ENCODE measurements at places on chromosomes 6 and 20. TPM values are rescaled to one million over a fixed set of nuclear protein-coding genes. Genes with fewer than 3 reads are reported as not detected.

DNA sequence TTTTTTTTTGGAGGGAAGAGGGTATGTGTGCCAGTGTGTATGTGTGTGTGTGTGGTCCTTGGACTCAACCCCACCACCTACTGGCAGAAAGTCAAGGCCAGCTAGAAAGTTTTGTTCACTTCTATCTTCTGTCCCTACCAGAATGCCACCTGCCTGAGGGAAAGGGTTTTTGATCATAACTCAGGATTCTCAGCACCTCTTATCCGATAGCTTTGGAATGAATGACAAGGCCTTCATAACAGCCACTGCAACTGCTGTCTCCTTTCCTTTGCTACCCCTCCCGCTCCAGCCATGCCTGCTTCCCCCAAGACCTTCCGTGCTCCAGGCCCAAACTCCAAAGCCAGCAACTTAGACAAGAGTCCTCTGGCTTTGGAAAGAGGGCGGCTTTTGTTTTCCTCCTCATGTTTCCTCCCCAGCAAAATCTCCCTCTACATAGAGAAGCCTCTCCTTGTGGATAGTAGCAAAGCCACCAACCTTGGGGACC lies 18.7 kb downstream of the BTN3A1 start:
- no peak for DNase-seq

Gene TFAP2A
- 33.9 TPM for polyA plus RNA-seq

GRCh38 chr6:119609865-119610264 lies 260.3 kb upstream of the MAN1A1 start:
- DNase-seq, result no peak

DNA sequence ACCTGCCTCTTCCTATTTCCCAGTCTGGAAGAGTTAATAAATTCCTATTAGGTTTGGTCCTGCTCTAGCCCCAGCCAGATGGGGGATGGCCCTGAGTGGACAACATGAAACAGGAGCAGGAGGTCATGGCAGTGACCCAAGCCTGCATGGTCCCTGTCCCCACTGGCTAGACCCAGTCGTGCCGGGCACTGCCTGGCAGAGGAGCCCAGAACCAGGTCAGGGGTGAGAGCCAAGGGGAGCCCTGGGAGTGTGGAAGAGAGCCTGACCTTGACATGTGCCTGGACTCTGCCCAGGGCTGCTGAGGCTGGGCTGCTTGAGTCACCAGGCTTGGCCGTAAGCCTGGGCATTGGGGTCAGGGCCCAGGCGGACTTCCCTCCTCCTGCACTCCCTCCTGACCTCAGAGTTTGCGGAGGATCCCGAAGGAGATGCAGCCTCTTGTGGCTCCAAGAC lies 3.6 kb downstream of the AVP start:
- DNase-seq, result no peak

- no peak for DNase-seq
Measured at GRCh38 chr20:668638-669037, 7.0 kb downstream of the SCRT2 start.

DNA sequence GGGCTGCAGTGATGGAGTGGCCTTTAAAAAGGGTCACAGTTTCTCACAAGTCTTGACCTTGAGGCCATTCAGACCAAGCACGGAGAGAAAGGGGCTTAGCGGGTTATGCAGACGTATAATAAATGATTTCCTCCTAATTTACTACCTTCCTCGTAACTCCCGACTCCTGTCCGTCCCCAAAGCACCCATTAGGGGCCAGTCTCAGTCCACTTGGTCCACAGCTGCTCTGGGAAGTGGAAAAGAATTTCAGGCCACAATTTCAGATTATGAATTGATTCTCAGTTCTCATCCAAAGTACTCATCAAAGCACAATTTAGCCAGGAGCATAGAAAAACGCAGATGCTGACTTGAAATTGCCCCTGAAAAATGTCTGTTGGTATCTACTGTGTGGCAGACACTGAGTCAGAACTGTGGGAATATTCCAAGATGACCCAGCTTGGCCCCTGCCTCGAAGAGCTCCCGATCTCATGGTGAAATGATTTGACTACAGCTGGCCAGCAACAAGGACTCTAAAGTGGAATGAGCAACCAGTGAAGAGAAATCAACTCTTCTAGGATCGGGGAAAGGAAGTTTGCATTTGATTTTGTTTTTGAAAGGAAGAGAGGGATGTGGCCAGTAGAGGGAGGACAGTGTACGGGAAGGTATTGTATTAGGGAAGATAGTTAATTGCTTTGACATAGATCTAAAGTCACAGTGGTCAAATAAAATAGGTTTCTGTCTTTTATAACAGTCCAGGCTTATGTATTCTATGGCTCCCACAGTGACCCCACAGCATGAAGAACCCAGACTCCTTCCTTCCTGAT lies 15.2 kb upstream of the STK35 start:
- DNase-seq, result no peak

GRCh38 chr20:36253036-36253435 lies 16.8 kb downstream of the AAR2 start:
- DNase-seq, result no peak

Gene PRDM1
- polyA plus RNA-seq, result 3.5 TPM

Gene SAYSD1
- polyA plus RNA-seq, result 25.3 TPM

Gene WDR27
- polyA plus RNA-seq, result 62.5 TPM

Gene BACH2
- polyA plus RNA-seq, result 9.7 TPM

DNA sequence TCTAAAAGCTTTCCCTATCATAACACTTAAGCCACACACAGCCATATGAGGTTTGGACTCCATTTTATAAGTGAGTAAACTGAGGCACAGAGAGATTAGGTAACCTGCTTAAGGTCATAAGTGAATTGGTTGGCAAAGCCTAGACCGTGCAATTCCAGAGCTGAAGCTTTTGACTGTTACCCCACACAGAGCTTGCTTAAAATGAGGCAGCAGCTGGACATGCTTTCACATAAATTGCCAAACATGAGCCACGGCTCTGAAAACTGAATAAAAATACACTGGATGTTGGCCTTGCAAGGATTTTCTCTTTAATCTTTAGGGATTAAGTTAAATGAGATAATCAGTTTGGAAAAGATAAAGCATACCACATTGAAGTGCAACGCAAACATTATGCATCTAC lies 2.5 kb downstream of the RIPOR2 start:
- DNase-seq, result no peak

DNA sequence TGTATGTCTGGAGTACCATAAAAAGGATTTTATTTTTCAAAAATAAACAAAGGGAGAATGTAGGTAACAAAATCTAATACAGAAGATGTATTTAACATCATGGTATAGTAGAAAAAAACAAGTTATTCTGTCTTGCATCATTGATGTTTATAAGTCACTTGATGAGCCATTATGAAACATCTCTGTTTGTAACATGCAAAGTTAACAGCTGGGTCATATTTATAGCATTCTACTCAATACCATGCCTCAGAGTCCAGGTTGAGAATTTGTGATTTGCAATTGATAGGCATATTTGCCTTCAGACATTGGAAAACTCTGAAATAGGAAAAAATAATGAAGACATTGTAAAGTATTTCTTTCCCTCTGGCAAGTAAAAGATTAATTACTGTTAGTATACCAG lies 52.3 kb upstream of the IL20RA start:
- DNase-seq, result no peak

DNA sequence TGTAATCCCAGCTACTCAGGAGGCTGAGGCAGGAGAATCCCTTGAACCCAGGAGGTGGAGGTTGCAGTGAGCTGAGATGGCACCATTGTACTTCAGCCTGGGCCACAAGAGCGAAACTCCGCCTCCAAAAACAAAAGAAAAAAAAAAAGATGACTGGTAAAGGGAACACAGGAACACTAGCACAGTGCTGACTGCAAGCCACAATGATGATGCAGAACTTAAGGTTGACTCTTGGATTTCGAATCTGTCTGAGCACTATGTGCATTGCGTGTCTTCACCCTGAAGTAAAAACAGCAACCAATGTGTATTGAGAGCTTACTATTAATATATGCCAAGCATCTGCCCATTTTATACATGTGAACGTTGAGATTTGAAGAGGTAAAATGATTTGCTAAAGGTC lies 27.6 kb upstream of the LIN28B start:
- DNase-seq, result no peak

GRCh38 chr6:53585208-53585900 lies 40.5 kb upstream of the GCLC start:
- DNase-seq, result no peak

Data from right renal pelvis (tissue), 4 donors.